Mesenteric fat pad (tissue), 1 donor: ENCODE measurements at places on chromosomes 12 and 14. TPM values are rescaled to one million over a fixed set of nuclear protein-coding genes. Genes with fewer than 3 reads are reported as not detected.

The TAS2R7 gene
- not detected for total RNA-seq

The PTPRR gene
- 0.32 TPM for total RNA-seq

The VRTN gene
- total RNA-seq, result not detected

The MORN3 gene
- not detected for total RNA-seq

The MRPL51 gene
- total RNA-seq, result 116 TPM

The PTHLH gene
- not detected for total RNA-seq

The LUM gene
- total RNA-seq, result 170 TPM

The GPR132 gene
- 4.5 TPM for total RNA-seq

The SSTR1 gene
- total RNA-seq, result 0.29 TPM

The CFAP54 gene
- total RNA-seq, result 0.71 TPM

The KRT71 gene
- total RNA-seq, result not detected

The BDKRB2 gene
- 11.4 TPM for total RNA-seq

The TPPP2 gene
- not detected for total RNA-seq

The BBOF1 gene
- 3.1 TPM for total RNA-seq

The CISTR gene
- not detected for total RNA-seq

The STRN3 gene
- 42.0 TPM for total RNA-seq

The LRFN5 gene
- 3.6 TPM for total RNA-seq

The PKP2 gene
- total RNA-seq, result 1.00 TPM

The GPRC5A gene
- 41.5 TPM for total RNA-seq

The E2F7 gene
- total RNA-seq, result 0.22 TPM

The SIRT4 gene
- 1.6 TPM for total RNA-seq

The PTGDR gene
- total RNA-seq, result 1.0 TPM

The PPP1CC gene
- 101 TPM for total RNA-seq

The SOX5 gene
- 31.0 TPM for total RNA-seq

The SERPINA12 gene
- total RNA-seq, result not detected

The LRRIQ1 gene
- 0.19 TPM for total RNA-seq

The SOCS2 gene
- total RNA-seq, result 61.8 TPM

The ACVRL1 gene
- 85.2 TPM for total RNA-seq

The ZNF385A gene
- 31.9 TPM for total RNA-seq

The MDGA2 gene
- total RNA-seq, result not detected

The SLC48A1 gene
- 40.3 TPM for total RNA-seq

The CPNE6 gene
- total RNA-seq, result not detected

The ANGEL1 gene
- total RNA-seq, result 21.9 TPM

The MIPOL1 gene
- 7.2 TPM for total RNA-seq

The RHOF gene
- 6.1 TPM for total RNA-seq

The DLK1 gene
- not detected for total RNA-seq

The ADAM20 gene
- total RNA-seq, result 1.1 TPM

The CLEC1B gene
- not detected for total RNA-seq

The ZFHX2 gene
- 3.1 TPM for total RNA-seq

The TBX3 gene
- total RNA-seq, result 16.5 TPM

The ATN1 gene
- total RNA-seq, result 148 TPM

The PCED1B gene
- 6.1 TPM for total RNA-seq

The KRT4 gene
- total RNA-seq, result not detected

The TPH2 gene
- not detected for total RNA-seq

The TOMM20L gene
- total RNA-seq, result not detected

The TGM1 gene
- total RNA-seq, result 0.77 TPM
